M059J (cell line): ENCODE measurements at places on chromosomes 5 and 9.

- DNase-seq: no peak
Measured at GRCh38 chr5:55608595-55609349, 74.0 kb upstream of the PLPP1 start.

DNA sequence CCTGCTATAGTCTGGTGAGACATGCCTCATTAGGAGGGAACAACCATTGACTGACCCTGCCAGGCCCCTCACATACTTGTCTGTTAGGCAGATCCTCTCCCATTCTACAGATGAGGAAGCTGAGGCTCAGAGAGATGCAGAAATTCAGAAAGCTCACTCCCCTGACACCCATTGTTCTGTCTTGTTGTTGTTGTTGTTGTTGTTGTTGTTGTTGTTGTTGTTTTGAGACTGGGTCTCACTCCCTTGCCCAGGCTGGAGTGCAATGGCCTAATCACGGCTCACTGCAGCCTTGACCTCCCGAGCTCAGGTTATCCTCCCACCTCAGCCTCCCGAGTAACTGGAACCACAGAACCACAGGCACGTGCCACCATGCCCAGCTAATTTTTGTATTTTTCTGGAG is 13.1 kb upstream of the CFAP157 start:
- DNase-seq: no peak

- peak; percentile 87 for DNase-seq
Measured at GRCh38 chr5:137091472-137091871, 407.7 kb downstream of the SPOCK1 start.

- no peak for DNase-seq
Measured at GRCh38 chr5:66144834-66145390, 812 bp downstream of the SREK1 start.

- DNase-seq: peak; percentile 93
Measured at GRCh38 chr5:124343451-124343867, 403.0 kb downstream of the ZNF608 start.

DNA sequence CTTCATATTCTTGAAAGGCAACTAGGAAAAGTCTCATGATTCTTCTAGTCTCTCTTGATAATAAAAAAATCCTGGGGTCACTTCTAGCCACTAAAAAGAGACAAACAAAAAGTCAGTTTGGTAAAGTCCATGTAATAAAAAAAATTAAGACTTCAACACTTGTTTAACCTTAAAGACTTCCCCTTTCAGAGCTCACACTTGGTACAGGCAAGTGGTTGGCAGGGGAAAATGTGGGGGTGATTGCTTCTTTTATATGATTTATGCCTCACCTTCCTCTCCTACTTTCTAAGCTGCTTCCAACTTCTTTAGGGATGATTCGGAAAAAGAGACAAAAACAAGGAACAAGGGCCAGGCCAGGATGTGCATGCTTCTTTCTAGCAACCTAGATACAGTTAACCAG is 5.1 kb upstream of the ERCC6L2 start:
- no peak for DNase-seq

DNA sequence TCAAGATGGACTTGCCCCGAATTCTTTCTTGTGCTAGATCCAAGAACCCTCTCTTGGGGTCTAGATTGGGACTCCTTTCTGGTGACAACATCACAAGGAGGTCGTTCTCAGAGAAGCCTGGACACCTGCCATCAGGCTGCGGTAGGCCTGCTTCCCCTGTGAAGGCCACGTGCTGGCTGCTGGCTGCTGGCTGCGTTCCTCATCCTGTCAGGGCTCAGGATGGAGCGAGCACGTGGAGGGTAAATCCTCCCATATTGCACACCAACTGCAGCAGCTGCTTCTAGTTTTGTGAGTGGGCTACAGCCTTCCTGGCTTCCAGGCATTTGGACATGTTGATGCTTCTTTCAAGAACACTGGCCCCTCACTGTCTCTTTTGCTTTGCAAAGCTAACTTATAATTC is 95.6 kb downstream of the HSPA4 start:
- no peak for DNase-seq
